Caco-2 (cell line): ENCODE measurements at places on chromosomes 16 and 17. TPM values are rescaled to one million over a fixed set of nuclear protein-coding genes. Genes with fewer than 3 reads are reported as not detected.

DNA sequence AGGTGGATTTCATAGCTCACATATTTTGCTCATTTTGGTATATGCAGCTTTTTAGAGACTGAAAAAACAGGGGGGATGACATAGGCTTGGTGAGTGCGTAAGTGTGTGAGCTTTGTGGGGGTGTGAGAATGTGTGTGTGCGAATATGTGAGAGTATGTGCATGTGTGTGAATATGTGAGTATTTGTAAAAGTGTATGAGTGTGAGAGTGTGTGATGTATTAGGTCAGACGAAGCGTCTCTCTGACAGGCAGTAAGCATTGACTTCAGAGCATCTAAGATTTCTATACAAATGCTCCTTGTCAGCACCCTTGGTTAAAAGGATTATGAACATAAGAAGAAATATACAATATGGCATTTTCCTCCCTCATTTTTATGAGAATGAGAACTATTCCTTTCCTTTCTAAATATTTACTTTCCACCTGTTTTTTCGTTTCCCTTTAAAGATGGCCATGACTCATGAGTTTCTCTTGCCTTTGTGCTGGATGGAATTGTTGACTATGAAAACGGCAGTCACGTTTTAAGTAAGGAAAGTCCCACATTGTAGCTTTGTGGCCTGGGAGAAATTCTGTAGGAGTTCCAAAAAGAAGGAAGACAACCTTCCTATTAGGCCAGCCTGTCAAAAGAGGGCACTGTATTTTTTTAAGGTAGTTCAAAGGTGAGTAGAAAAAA is 276.4 kb downstream of the FOXL1 start:
- no peaks in the 10 kb centered on the region for H3K27me3 ChIP-seq
- H3K4me3 ChIP-seq = no peak overlapping the region
- no peaks in the 10 kb centered on the region for H3K36me3 ChIP-seq
- 0 out of 2 replicates have a peak, but pooled peaks cover 7% of the 10 kb centered on the region for H3K4me1 ChIP-seq
- DNase-seq = no peak

DNA sequence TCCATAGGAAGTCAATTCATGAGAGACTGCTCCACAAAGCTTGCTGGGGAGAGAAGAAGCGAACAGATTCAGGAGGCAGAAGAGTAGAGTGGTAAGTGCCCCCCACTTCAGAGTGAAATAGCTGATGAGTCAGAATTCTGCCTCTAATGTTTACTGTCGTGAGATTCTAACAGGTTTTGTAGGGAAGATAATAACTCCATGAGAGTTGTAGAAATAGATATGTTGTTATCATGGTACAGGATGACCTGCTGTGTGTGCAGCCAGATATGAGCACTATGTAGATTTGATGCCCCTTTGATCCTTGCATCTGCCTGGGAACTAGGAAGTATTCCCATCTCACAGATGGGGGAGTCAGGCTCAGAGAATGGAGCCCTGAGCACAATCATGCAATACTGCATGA is 502.4 kb upstream of the CDH11 start:
- H3K4me1 ChIP-seq = no peaks in the 10 kb centered on the region
- H3K36me3 ChIP-seq = no peaks in the 10 kb centered on the region
- DNase-seq = no peak
- no peak overlapping the region for H3K4me3 ChIP-seq

DNA sequence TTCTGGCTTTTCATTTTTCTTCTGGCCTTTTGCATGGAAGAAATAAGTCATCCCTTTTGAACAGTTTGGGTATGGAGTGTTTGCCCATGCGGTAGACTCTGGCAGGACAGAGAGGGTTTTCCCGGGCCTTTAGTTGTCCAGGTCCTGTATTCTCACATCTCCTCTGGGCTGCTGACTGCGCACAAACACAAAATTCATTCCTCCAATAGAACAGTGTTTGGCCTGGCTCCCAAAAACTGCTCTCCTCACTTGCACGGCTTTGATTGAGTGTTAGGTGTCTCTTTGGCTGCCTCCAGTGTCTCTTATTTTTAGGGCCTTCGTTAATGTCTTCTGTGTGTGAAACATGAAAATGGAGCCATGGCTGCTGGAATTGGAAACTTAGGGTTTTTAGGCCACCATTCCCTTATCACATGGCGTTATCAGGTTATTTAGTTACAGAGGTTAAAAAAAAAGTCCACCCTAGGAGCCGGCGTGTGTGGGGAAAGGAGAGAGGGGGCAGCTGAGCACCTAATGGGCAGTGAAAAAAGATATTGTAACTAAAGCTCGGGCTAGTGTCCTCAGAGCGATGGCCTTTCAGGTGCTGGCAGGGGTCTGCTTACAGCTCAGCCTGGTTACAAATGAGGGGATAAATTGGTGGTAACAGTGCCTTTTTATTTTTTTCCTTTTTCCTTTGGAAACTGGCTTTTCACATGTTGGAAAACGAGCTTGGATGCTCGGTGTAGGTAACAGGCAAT is 47.3 kb downstream of the PRKCA start:
- no peaks in the 10 kb centered on the region for H3K27me3 ChIP-seq
- no peak overlapping the region for H3K4me3 ChIP-seq
- DNase-seq = no peak
- H3K4me1 ChIP-seq = peaks cover 57% of the 10 kb centered on the region

DNA sequence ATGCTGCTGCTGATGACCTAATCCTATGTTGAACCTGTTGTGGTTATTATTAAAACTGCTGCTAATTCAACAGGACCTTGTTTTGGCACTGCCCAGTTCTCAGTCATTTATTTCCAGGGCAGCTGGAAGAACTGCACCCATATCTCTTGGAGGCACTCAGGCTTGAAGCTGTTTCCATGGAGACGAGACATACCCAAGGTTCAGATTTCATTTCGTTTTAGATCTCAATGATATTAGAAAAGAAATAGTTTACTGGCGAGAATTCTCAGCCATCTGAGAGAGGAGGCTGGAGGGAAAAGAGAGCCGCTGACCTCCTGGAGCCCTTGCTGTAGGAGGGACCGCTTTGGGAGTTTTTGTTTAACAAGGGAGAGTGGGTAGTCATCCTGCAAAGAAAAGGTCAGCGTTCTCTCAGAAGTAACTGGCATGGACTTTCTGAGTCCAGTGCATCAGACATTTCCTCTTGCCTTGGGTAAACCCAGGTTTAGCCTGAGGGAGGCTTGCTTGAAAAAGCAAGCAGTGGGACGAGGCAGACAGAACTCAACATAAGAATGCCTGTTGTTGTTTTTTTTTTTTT is 75.4 kb downstream of the YPEL2 start:
- H3K36me3 ChIP-seq = no peaks in the 10 kb centered on the region
- H3K27ac ChIP-seq = no peak overlapping the region
- H3K27me3 ChIP-seq = no peaks in the 10 kb centered on the region
- no peak overlapping the region for H3K4me3 ChIP-seq
- no peak for DNase-seq

- H3K4me1 ChIP-seq = no peaks in the 10 kb centered on the region; the same call in 1 of the 2 replicates
- no peak overlapping the region for H3K27ac ChIP-seq
- DNase-seq = no peak
Observed at GRCh38 chr16:16828913-16829398, 450.0 kb downstream of the NPIPA7 start.

GRCh38 chr17:79806863-79807720 is 10.2 kb upstream of the CBX8 start:
- peaks cover 27% of the 10 kb centered on the region for H3K4me1 ChIP-seq
- H3K27me3 ChIP-seq = no peaks in the 10 kb centered on the region
- no peak for DNase-seq

- H3K36me3 ChIP-seq = no peaks in the 10 kb centered on the region
- no peak overlapping the region for H3K27ac ChIP-seq
- H3K4me1 ChIP-seq = no peaks in the 10 kb centered on the region
- H3K27me3 ChIP-seq = no peaks in the 10 kb centered on the region
- DNase-seq = no peak
Observed at GRCh38 chr17:67656494-67657203, 61.1 kb upstream of the NOL11 start.

- no peak for DNase-seq
- H3K36me3 ChIP-seq = peaks cover 1% of the 10 kb centered on the region; the same call in 1 of the 2 replicates
- peaks cover 2% of the 10 kb centered on the region for H3K4me1 ChIP-seq
- H3K27ac ChIP-seq = no peak overlapping the region
- no peaks in the 10 kb centered on the region for H3K27me3 ChIP-seq
- no peak overlapping the region for H3K4me3 ChIP-seq
Observed at GRCh38 chr16:88850531-88851199, 6.1 kb downstream of the GALNS start.

GRCh38 chr17:53106886-53107285 is 715.8 kb upstream of the KIF2B start:
- H3K4me3 ChIP-seq = no peak overlapping the region
- H3K36me3 ChIP-seq = no peaks in the 10 kb centered on the region
- no peak overlapping the region for H3K27ac ChIP-seq
- H3K27me3 ChIP-seq = no peaks in the 10 kb centered on the region

DNA sequence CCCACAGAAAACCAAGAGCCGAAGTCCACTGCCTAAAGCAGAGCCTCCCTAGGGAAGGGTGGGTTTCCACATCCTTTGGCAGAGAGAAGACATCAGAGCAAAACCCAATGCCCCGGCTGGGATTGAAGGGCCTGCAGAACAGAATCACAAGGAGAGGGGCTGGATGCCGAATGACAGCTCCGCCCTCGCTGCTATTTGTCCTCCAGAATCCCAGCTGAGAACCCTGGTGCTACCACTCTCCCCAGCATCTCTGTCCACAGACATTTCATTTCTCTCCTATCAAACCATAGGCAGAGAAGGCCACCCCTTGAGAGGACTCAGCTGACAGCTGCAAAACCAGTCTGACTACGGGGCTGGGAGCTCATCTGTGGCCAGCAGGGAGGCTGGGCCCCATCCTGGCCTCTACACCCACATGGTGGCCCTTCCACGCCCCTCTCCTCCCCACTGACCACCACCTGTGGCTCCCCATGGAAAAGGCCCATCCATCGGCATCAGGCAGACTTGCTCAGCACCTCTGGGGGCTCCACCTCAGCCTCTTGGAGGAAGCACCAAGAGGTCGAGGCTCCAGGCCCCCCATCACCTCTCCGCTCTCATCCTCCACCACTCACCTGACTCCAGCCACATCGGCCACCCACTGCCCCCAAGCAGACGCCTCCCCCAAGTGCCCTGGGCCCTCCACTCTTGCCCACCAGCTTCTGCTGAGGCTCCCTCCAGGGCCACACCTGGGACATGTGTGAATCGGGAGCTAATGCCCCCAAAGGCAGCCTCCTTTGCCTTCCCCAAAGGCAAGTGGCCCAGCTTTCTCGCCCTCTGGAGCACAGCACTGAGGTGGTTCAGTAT is 288.5 kb downstream of the C16orf95 start:
- no peak overlapping the region for H3K27ac ChIP-seq
- no peak overlapping the region for H3K4me3 ChIP-seq
- no peaks in the 10 kb centered on the region for H3K27me3 ChIP-seq
- no peaks in the 10 kb centered on the region for H3K36me3 ChIP-seq
- H3K4me1 ChIP-seq = no peaks in the 10 kb centered on the region

- H3K4me1 ChIP-seq = no peaks in the 10 kb centered on the region
- no peak overlapping the region for H3K4me3 ChIP-seq
- H3K36me3 ChIP-seq = no peaks in the 10 kb centered on the region
- H3K27ac ChIP-seq = no peak overlapping the region
- DNase-seq = no peak
Observed at GRCh38 chr16:83271123-83271522, 536.7 kb upstream of the HSBP1 start.

DNA sequence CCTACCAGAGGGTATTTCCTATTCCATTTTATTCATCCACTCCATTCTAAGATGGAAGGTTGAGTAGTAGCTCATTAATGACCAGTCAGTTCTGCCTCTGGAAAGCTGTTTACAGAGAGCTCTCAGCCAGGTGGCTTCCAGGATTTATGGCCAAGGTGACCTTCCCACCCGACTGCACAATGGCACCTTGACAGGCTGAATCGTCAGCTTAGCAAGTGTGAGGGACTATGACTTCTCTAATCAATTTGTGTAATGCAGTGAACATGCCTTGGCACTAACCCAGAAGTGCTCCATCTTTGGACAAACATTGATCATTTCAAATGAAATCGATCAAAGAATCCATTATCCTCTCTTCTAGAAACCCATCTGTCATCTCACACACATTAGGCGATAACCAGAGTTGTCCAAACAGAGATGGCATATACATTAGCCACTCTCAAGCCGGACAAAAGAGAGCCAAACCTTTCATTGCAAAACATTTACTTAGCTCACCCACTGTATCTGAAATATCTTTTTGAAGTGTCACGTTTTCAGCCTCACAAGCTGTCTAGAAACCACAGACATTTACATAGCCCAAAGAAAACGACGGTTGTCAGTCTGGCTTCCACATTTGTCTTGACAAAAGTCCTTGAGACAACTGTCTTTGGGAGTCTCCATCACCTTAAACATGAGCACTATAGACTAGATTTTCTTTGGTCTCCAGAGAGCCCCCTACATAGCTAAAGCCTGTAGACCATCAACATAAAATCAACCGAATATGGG is 35.6 kb downstream of the CLEC3A start:
- H3K27ac ChIP-seq = no peak overlapping the region
- DNase-seq = no peak
- no peaks in the 10 kb centered on the region for H3K27me3 ChIP-seq
- H3K4me3 ChIP-seq = no peak overlapping the region
- peaks cover 15% of the 10 kb centered on the region for H3K4me1 ChIP-seq

DNA sequence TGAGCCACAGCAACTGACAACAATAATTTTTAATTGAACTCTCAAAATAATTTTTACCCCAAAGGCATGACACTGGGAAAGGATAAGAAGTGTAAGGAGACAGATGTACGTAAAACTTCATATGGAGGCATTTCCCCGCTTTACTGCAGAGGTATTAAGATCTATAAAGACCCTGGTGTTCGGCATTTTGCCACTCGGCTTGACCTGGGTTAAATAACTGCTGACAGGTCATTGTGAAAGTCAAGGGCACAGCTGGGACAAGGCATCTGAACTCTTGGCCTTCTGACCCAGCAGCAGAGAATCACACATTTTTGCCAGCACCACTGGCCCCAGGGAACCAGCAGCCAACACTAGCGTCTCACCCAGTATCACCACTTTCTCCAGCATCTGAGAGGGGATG is 372.1 kb downstream of the SOX9 start:
- H3K36me3 ChIP-seq = no peaks in the 10 kb centered on the region
- no peak overlapping the region for H3K27ac ChIP-seq
- no peak for DNase-seq
- no peaks in the 10 kb centered on the region for H3K27me3 ChIP-seq

DNA sequence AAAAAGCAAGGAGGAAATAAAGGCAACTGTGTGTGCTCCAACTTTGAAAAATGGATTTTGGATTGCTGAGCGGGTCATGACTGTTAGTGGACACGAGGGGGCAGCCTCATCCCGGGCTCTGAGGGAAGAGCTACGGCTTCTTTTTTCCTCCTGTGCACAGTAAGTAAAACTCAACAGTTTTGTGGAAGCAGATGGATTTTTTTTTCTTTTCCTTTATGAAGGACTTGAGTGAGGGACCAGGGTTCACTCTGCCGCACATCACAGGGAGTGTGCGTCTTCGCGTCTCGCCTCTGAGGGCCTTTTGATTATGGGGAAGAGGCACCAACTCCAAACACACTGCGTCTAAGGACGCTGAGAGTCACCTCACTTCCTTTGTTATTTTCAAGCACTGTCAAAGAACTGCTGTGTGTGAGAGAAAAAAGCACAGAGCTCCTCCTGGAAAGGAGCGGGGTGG is 80.3 kb upstream of the GOT2 start:
- H3K27me3 ChIP-seq = no peaks in the 10 kb centered on the region
- no peaks in the 10 kb centered on the region for H3K36me3 ChIP-seq
- no peaks in the 10 kb centered on the region for H3K4me1 ChIP-seq
- no peak overlapping the region for H3K4me3 ChIP-seq
- no peak overlapping the region for H3K27ac ChIP-seq
- no peak for DNase-seq

Gene CDRT15
- total RNA-seq = not detected in 2 replicates

Gene ENPP7
- total RNA-seq = 0.30 and 0.34 TPM in 2 replicates

Gene FNDC8
- total RNA-seq = not detected in 2 replicates

Gene MSLN
- total RNA-seq = 0.36 and 0.39 TPM in 2 replicates

Gene FAM171A2
- 3.0 and 3.6 TPM in 2 replicates for total RNA-seq
